ENCODE measurements at places on chromosomes 16 and 17.

- no peak for DNase-seq
Observed at GRCh38 chr17:17666111-17666714, 15.0 kb upstream of the RAI1 start.

DNA sequence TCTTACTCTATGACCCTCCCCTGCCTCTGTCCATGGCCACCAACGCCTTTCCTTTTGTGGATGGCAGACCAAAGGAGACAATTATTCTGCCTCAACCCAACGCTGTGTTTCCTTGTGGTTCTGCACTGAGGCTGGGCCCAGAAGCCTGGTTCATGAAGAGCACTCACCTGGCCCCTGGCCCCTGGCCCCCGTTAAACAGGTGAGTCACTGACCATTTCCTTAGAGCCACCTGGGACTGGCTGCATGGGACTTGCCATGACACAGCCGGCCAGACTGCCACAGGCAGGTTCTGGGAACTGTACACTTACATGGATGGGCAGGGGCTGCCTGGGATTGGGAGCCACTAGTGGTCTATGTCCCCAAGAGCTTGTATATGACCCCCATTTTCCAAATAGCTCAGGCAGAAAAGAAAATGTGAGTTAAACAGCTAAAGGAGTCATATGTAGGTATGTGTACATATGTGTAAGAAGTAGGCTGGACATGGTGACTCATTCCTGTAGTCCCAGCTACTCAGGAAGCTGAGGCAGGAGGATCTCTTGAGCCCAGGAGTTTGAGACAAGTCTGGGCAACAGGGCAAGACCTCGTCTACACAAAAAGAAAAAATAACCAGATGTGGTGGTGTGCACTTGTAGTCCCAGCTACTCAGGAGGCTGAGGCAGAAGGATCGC is 181.9 kb upstream of the CACNG5 start:
- DNase-seq: peak; percentile 30

DNA sequence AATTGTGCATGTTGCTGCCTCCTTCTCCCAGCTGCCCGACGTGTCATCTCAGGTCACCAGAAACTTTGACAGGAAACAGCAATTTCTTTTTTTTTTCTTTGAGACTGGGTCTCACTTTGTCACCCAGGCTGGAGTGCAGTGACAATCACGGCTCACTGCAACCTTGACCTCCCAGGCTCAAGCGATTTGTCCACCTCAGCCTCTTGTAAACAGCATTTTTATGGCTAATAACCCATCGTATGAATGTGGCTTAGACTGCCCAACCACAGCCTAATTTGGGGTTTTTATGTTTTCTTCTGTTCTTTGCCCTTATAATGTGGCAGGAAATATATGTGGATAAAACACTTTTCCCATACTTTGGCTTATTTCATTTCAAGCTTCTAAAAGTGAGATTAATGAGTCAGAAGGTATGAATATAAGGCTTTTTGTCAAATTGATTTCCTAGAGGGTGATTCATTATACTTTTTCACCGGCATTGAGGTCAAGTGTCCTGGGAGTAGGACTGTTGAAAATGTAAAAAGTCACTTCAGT is 31.0 kb upstream of the SLC5A10 start:
- no peak for DNase-seq

DNA sequence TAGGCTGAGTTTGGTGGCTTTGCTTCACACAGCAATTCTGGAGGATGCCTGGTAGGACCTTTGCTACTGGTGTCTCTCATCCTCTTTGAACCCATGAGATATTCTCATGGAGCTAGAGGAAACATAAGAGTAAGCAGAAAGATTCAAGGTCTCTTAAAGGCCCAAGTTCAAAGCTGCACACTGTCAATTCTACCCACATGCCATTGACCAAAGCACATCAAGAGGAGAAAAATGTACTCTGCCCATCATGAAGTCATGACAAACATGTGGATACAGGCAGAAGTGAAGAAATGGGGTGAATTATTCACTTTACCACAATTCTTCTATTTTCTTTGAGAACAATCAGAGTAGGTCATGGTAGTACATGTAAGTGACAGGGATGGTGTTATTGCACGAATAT is 13.1 kb downstream of the SKA2 start:
- no peak for DNase-seq

DNA sequence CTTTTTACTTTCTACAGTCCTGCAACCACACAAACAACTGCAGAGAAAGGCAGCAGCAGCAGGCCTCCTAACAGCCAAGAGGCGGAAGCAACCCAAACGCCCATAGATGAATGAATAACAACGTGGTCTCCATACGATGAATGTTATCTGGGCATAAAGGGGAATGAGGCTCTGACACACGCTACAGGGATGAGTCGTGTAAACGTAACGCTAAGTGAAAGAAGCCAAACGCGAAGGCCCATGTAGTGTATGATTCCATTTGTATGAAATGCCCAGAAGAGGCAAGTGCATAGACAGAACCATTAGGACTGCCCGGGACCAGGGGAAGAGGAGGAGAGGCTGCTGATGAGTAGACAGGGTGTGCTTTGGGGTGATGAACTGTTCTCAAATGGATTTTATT is 94.8 kb upstream of the DNAH17 start:
- DNase-seq: no peak

DNA sequence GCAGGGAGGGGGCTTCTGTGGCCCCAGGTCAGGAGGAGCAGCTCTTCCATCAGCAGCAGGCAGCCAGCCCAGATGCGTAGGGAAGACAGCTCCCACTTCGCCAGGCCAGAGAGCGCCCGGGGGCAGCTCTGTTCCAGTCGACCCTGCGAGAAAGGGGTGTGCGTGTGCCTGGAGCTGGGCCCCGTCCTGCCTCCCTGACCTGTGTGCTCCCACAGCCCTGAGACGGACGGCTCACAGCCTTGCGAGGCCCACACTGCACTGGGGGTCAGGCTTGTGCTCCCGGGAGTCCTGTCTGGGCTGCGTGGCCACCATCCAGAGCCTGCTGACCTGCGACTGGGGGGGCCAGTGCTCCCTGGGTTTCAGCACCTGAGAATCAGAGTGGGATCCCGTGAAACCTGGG is 469 bp upstream of the MSLN start:
- DNase-seq: no peak

DNA sequence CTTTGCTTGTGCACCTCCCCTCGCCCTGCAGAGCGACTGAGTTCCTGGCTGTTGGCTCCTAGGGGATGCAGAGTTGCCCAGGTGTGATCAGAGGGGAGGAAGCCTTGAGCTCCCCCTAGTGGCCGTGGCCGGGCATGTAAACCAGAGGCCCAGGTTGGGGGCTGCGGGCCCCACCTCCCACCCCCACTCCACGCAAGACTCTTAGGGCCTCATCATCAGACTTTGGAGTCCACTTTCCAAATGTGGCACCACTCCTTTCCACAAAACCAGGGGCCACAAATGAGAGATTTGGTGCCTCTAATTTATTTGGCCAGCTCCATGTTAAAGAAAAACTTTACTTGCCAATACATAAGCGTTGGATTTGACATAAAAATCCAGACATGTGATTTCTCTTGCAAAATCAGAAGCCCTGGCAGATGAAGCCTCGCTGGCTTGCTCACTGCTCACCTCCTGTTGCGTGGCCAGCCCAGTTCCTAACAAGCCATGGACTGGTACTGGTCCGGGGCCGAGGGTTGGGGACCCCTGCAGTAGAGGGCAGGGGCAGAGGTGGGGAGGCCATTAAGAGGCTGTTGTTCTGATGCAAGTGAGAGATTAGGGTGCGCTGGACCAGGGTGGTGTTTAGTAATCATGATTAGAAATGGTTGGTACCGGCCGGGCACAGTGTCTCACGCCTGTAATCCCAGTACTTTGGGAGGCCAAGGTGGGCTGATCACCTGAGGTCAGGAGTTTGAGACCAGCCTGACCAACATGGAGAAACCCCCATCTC is 28.7 kb upstream of the GAS7 start:
- peak; percentile 33 for DNase-seq

DNA sequence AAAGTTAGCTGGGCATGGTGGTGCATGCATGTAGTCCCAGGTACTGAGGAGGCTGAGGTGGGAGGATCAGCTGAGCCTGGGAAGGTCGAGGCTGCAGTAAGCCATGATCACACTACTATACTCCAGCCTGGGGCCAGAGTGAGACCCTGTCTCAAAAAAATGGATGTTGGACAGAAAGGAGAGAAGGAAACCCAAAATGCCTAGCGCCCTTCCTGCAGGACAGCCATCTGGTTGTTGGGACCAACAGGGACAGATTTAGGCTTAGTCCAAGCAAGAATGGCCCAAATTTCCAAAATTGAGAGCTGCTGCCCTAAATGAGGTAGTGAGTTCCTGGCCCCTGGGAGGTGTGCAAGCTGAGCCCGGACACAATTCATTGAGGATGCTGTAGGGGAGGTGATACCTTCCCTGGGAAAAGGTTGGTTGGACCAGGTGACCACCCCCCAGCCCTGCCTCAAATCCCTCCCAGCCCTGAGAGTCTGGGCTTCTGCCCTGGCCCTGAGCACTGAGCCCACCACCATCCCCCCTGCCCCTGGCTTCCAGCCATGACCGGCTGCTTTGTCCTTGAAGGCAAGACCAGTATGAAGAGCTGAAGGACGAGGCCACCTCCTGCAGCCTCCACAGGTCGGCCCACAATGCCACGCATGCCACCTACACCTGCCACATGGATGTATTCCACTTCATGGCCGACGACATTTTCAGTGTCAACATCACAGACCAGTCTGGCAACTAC is 35.1 kb downstream of the IL21R start:
- no peak for DNase-seq

DNA sequence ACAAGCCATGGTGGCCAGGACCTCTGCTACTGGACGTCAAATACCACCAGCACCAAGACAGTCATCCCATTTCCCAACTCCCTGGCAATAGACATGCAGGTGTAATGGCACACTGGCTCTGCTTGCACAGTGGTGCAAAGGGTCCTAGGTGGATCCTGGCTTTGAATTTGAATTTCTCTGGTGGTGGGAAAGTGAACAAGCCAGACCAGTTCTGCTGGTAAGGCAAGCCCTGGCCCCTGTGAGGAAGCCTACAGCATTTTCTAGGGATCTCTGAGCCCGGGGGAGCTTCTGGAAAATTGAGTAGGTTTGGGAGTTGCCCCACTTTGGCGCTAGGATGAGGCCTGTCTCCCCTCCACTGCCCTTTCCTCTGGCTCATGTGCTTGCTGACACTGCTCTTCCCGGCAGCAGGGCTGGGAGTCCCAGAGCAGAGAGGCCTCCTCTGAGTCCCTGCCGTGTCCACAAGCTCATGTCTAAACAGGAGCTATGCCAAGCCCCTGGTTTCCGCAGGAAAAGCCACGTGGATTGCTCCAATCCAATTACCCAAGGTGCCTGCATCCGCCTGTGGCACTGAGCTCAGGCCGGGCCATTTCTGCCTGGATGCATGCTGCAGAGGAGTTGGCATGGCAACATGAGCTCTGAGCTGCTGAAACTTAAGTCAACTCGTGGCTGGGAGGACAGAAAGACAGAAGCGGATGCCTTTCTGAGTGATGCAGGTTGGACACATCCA is 67.0 kb downstream of the PRMT7 start:
- no peak for DNase-seq

GRCh38 chr16:86584726-86585721 is 6.7 kb downstream of the FOXL1 start:
- no peak for DNase-seq

GRCh38 chr17:81173762-81174155 is 7.7 kb upstream of the AATK start:
- no peak for DNase-seq

GRCh38 chr17:81179220-81179619 is 13.2 kb upstream of the AATK start:
- no peak for DNase-seq

- DNase-seq: no peak
Observed at GRCh38 chr16:10569621-10570020, 10.8 kb downstream of the EMP2 start.

DNA sequence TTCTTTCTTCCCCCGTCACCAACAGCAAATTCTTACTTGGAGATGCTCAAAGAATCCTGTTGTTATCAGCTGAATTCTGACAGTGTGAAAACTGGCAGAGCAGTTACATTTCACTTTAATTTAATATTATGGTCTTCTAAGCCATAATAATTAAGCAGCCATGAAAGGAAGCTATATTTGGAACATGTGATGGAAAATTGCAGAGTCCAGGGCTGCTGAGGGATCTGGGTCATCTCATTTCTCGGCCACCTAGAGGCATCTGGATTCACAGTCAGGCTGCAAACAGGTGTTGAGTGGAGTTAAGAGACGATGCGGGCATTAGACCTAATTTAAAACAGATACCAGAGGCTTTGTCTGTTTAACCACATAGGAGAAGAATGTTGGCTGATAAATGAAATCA is 38.4 kb downstream of the CHD9NB start:
- no peak for DNase-seq

DNA sequence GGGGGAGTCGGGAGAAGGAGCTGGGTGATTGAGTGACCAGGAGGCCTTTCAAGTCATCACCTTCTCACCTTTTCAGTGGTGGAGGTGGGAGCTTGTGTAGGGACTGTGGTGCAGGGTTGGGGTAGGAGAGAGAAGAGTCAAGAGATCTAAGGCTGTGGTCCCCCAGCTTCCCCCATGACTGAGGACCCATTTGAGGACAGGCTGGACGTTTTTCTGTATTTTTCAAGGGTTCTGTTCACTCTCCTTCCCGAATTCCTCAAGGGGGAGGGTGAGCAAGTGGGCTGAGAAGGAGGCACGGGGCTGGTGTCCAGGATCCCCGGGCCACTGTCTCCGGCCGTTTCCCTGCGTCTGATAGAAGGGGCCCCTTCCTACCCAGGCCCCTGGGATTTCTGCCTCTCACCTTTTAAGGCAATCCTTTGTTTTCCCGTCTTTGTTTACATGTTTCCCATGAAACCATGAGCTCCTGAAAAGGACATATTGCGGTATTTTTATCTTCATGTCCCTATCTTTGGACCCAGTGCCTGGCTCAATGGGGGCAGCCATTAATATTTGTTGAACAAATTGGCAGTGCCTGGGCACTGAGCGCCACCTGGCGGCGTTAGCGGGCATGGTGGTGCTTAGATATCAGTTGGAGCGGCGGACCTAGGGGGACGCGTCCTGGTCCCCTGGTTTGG is 9.2 kb upstream of the CD300A start:
- peak; percentile 70 for DNase-seq

GRCh38 chr16:51407921-51408320 is 256.9 kb upstream of the SALL1 start:
- DNase-seq: no peak

GRCh38 chr17:14446825-14447224 is 145.9 kb downstream of the HS3ST3B1 start:
- DNase-seq: no peak

- peak; percentile 85 for DNase-seq
Observed at GRCh38 chr16:9099131-9099625, 7.7 kb downstream of the HAPSTR1 start.

GRCh38 chr17:66123163-66123562 is 68.8 kb downstream of the CEP112 start:
- DNase-seq: no peak

DNA sequence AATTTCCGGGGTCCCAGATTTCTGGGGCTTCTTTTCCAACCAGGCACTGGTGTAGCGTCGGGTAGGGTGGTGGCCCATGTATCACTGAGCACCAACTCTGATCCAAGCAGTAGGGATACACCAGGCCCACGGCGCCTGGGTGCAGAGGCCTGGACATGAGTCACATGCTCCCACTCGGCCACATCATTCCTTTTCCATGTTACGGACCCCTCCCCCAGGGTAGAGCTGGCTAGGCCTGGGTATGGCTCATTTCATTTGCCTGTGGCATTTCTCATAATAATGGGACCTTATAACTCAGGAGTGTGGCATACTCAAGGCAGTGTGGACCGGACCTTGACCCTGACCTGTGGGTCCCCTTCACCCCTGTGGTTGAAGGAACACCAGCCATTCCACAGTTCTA is 18.0 kb upstream of the NDRG4 start:
- no peak for DNase-seq

GRCh38 chr16:19269098-19269497 is 16.4 kb upstream of the CLEC19A start:
- no peak for DNase-seq

- DNase-seq: no peak
Observed at GRCh38 chr16:8763899-8764298, 33.5 kb downstream of the TMEM186 start.

Data from inflammatory macrophage treated with lipopolysaccharide for 4 hours (primary cell).